NCI-H187 (cell line): ENCODE measurements at places on chromosomes 3 and 15.

- no peak for DNase-seq
These were observed 96.2 kb upstream of the ACP3 start for GRCh38 chr3:132220986-132221385.

DNA sequence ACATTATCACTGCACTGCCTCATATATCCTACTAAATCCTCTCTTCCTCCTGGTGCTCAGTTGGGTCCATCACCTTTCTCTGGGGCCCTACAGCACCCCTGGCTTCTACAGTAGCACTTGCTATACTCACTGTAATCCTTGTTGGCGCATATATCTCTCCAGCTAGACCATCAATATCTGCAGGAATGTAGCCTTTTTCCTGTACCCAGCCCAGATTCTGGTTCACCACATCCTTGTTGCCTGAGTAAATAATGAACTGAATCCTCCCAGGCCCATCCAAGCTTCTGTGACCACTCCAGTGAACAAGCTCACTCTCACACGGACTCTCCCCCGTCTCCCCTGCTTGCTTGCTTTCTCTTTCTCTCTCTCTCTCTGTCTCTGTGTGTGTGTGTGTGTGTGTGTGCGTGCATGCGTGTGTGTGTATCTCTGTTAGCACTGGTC is 62.5 kb upstream of the LIPC start:
- DNase-seq = no peak

DNA sequence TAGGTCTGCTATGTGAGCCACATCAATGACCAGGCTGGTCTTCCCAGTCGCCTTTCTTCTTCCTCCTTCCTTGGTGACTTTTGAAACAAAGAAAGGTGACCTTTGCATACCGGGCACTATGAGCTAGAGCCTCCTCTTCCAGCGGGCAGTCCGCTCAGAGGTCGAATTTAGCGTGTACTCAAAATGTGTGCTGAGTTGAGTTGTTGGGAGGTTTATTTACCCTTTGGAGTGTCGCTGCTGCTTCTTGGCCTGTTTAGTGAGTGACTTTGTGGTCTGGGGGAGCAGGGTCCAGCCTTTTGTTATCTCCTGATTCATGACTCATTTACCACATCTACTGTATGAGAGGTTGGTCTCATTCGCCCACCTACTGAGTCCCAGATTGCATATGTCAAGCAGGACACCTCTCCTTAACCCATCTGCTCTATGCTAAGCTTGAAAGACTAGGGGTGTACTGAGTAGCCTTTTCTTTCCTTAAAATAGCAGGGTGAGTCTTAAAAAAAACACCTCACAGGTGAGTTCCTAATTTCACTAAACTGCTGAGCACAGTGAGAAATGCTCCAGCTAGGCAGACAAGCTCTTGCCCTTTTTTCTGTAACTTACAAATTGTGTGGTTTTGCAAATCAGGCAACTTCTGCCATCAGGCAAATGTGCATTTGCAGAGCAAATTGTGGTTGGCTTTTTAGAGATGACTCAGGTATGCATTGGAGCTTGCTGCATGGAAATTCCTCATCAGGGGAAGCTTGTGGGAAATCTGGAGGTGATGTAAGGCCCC is 3.2 kb upstream of the SIAH2 start:
- DNase-seq = no peak

- no peak for DNase-seq
These were observed 143.2 kb downstream of the DOCK3 start for GRCh38 chr3:50817756-50818529.

DNA sequence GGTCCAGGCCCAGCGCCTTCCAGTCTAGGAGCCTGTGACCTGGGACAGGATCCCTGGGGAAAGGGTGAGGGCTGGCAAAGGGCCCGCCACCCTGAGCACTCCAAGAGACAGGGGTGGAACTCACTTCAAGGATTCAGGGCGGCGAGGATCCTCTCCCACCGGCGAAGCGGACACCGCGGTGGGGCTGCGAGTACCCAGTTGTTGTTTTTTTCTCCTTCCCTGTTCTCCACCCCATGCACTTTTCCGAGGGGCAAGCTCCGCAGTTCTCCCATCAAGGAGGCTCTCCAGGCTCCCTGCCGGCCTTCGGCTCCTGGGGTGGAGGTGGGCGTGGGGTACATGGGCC is 387 bp upstream of the PAQR5 start:
- no peak for DNase-seq

DNA sequence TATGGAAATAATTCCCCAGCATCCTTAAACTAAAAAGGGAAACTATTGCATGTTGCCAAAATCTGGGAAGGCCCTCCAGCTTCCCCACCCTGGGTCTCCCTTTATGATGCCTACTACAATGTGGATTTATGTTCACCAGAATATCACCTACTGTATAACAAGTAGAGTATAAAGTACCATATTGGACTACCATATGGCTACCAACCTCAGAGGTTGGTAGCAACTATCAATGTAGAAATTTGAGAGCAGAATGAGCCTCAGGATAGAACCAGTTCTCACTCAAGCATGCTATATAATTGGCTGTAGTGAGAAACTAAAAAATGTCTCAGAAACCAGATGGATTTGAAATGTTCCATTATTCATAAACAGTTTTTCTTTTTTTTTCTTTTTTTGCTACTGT is 918.4 kb downstream of the MCTP2 start:
- no peak for DNase-seq

GRCh38 chr15:74497584-74497983 is 36.6 kb upstream of the UBL7 start:
- DNase-seq = peak; percentile 29

- no peak for DNase-seq
These were observed 391.9 kb upstream of the THBS1 start for GRCh38 chr15:39188930-39189329.

- no peak for DNase-seq
These were observed 148.9 kb upstream of the ABI3BP start for GRCh38 chr3:101142160-101142559.

DNA sequence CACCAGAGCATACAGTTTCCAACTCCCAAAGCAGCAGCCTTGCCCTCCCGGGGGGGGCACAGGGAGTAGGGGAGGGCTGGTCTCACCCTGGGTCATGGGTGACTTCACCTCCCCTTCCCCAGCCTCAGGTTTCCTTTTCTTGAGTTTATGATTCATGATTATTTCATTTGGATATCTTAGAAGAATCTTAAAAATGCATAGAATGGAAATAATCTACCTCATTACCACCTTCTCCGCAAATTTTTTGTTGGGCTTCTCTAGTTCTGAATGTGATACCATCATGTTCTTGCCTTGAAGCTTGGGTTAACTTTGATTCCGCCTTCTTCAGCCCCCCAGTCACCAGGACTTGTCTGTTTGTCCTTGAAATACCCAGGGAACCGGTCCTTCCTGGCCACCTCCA is 148.8 kb upstream of the ROPN1 start:
- no peak for DNase-seq

DNA sequence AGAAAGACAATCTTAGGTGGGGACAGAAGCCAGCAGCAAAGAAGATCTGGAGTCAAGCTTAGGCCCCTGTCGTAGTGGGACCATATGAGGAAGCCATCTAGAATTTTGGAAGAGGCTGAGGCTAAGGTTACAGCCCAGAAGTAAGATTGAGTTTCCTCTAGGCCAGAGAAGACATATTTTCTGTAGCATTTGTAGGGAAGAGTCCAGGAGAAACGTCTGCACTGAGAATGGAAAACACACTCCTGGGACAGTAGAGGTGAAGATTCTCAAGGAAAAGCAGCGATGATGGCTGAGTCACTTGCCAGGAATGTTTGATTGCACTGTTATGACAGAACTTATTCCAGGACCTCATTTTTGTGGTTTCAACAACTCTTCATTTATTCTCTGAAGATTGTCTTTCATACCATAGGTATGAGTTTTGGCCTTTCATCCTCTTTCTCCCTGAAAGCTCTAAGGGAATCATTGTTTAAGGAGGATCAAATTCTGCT is 107.2 kb downstream of the GTPBP8 start:
- no peak for DNase-seq

- no peak for DNase-seq
These were observed 40.5 kb downstream of the SCN5A start for GRCh38 chr3:38608961-38609360.

DNA sequence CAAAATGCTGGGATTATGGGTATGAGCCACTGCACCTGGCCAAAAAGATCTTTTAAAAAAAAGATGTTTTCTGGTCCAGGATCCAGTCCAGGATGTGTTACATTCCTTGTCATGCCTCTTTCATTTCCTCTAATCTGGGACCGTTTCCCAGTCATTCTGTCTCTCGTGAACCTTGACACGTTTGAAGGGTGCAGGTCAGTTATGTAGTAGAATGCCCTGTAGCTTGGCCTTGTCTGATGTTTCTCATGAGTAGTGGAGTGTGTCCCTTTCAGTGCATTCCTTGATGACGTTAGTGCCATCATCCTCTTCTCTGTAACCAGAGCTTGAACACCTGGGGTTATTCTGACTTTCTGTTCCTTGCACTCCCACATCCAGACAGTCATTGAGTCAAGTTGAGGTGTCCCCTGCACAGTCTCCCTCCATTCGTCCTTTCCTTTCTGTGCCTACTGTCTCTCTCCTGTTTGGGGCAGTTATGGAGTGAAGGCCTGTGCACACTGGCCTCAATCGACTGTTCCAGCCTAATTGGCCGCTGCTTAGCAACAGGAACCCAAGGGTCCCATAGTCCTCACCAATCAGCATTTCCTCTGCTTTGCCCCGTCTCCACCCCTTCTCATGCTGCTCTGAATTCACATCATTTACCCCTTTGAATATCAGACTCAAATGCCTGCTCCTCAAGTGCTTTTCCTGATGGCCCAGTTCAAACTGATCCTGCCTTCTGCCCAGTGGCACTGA is 5.5 kb downstream of the FAM81A start:
- no peak for DNase-seq

- no peak for DNase-seq
These were observed 342.2 kb downstream of the EPHB1 start for GRCh38 chr3:135137296-135137695.

GRCh38 chr3:5312290-5312689 is 124.8 kb downstream of the EDEM1 start:
- no peak for DNase-seq

- no peak for DNase-seq
These were observed 73.8 kb upstream of the ATP13A5 start for GRCh38 chr3:193452338-193452737.

DNA sequence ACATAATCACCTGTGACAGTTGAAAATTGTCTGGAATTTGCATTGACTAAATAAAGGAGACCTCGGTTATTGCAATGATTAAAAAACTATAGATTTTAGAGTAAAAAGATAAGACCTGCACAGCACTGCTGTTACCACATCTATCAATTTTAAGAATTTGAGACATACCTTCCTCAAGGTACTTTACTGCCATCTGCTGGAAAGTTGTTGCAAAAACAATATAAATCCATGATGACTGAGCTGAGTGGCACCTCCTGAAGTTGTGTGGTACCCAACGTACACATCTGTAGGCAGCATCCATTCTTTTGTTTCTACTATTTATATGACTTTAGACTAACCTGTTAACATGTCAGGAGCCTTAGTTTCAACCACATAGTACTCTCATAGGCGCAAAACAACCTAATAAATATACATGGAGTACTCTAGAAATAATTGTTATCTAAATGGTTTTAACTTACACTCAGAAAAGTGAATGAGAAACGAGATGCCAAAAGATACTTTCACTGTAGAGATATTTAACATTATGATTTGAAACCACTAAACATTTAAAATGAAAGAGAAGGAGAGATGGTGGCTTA is 106.7 kb downstream of the GHSR start:
- peak; percentile 24 for DNase-seq

DNA sequence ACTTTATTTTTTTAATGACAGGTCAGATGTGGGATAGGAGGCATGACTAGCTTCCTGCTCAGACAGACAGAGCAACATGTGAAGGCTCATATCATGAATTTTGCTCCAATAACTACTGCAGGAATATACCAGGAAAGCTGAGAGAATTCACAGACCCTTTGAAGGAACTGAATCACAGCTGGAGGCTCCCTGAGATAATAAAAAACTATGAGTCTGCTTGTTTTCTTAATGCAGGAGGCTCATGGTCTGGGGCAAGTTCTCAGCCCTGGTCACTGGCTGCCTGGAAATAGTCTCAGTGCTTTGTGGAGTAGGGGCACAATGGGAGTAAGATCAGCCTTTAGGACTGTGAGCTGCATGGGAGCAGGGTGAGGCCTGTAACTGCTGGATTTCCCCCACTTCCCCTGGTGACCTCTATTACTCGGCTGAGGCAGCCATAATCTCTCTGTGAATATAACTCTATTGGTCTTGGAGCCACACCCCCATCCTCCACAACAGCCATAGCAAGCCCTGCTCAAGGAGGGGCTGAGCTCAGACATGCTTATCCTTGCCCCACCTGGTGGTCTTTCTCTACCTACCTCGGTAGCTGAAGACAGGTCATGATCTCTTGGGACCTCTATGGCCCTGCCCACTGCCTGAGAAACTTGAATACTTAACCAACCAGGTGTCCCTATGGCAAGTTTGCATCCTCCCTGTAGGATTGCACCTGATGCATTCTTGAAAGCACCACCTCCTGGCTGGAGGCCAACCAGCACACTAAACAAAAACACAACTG is 281.6 kb upstream of the TMCO5A start:
- DNase-seq = no peak

DNA sequence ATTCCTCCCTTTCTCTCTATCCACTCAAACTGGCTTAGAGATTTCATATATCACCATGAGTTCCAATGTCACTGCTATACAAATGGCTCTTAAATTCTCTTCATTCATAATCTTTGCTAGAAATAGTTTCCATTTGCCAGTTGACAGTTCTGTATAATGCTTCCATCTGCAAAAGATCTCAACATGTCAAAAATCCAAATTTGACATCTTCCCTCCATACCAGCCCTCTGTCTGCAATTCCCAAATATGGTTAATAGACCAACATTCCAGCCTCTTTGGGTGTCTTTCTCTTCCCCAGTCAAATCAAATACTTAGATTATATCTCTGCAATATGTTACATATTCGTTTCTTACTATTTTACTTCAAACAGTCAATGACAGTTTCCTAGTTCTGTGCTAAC is 64.2 kb upstream of the SERPINI2 start:
- DNase-seq = no peak

- DNase-seq = no peak
These were observed 14.6 kb downstream of the PLSCR2 start for GRCh38 chr3:146454796-146455195.

GRCh38 chr3:59779260-59779659 is 729.4 kb upstream of the CFAP20DC start:
- no peak for DNase-seq

- DNase-seq = no peak
These were observed 134.3 kb downstream of the CNTN6 start for GRCh38 chr3:1227111-1227510.

DNA sequence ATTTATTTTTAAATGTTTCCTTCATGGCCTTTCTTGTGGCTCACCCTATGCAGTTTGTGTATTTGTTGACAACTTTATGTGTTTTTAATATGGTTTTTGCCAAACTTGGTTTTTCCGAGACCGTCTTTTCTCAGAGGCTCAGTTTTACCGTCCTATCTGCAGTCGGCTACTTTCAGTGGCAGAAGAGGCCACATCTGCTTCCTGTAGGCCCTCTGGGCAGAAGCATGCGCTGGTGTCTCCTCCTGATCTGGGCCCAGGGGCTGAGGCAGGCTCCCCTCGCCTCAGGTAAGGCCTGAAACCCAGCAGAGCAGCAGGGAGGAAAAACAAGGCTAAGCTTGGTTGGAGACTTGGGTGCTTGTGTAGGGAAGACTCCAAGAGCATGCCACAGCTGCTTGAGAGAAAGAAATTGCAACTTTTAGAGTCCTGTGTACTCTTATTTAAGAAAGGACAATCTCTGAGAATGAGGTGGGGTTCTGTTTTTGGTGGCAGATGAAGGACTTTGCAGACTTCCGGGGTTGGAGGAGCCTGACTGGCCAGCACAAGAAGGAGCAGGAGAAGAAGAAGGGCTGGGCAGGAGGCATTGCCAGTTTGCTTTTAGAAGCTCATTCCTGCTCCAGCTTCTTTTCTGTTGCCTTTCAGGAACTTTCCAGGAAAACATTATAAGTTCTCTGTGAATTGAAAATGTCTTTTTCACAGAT is at the start of gene TIGIT:
Gene TIGIT (plus strand): TSS at position 191 of the 698 bp plus-strand sequence. CDS start 34 bp downstream, at position 225.
- DNase-seq = no peak
